Adrenal gland (tissue), 19 donors: ENCODE measurements at places on chromosomes 6 and 20.

DNA sequence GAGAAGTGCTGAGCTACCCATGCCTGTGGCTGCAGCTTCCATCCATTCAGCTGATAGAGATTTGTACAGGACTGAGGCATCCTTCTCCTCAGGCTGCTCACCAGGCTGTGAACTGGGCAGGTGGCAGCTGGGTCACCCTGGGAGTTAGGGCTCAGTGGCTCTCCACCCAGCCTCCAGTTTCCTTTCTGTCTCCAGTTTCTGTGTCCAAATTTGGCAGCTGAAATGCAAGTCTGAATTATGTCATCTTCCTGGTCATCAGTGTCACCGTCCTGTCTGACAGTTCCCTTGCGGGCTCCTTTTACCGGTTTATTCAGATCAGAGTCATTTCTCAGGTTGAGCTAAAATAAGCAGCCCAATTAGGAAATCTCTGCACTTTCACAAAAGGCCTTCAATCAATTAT is 93.3 kb downstream of the EDN1 start:
- no peak for DNase-seq

DNA sequence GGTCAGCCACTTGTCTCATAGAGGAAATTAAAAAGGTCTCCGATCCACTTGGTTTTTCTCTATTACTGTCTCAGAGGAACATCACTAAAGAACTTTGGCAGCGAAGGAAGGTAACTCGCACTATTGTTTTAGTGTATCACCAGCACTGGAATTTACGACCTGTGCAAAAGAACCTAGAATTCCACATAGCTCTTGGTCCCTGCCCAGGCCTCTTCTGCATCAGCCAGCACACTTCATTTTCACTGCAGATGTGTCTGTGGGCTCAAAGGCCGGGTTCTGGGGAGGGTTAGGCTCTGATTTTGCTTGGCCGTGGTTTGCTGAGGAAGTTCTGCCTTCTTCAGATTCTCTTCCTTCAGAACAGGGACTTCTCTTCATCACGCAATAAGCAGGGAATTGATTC is 102.8 kb upstream of the TMEM181 start:
- DNase-seq = no peak

GRCh38 chr6:34688956-34689355 is 7.6 kb downstream of the ILRUN start:
- DNase-seq = no peak

DNA sequence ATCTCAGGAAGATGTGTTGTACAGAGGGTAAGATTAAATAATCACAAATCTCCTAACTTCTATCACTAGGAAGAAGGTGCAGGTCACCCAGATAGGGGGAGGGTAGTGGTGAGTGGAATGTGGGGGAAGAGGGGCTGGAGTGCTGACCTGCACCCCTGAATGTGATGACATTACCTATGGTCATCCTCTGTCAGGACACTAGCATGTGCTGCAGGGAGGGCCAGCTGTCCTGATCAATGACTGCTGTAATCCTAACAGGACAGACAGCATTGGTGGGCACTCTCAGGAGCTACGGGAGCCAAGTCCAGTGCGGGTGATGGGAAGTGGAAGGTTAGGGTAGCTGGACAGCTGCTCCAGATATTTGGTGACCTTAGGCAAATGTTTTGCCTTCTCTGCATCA is 45.2 kb upstream of the CST5 start:
- DNase-seq = no peak

- DNase-seq = no peak
Observed at GRCh38 chr20:52422574-52423336, 231.2 kb upstream of the ZFP64 start.

DNA sequence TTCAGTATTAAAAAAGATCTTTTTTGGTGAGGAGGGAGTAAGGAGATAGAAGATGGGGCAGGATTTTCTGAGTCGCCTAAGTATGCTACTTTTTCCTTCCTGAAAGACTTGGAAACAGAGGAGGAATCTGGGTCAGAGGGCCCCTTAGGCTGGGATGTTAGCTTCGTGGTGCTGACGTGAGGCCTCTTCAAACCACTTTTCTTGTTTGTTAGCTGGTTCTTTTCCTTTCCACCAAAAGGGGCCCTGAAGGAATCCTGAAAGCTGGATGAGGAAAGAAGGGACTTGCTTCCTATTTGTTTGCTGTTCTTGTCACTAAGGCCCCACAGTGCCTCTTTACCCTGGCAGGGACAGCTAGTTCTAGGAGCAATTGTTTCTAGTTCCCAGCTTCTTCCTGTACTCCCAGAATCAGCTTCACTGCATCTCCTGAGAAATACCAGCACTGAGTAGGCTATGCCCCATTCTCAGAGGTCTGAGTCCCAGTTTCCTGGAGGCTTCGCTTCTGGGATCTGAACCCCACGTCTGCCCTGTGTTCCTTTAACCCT is 2.2 kb upstream of the IL20RA start:
- no peak for DNase-seq

GRCh38 chr6:33195304-33196165 is 3.3 kb upstream of the COL11A2 start:
- peak; percentile 69 for DNase-seq

DNA sequence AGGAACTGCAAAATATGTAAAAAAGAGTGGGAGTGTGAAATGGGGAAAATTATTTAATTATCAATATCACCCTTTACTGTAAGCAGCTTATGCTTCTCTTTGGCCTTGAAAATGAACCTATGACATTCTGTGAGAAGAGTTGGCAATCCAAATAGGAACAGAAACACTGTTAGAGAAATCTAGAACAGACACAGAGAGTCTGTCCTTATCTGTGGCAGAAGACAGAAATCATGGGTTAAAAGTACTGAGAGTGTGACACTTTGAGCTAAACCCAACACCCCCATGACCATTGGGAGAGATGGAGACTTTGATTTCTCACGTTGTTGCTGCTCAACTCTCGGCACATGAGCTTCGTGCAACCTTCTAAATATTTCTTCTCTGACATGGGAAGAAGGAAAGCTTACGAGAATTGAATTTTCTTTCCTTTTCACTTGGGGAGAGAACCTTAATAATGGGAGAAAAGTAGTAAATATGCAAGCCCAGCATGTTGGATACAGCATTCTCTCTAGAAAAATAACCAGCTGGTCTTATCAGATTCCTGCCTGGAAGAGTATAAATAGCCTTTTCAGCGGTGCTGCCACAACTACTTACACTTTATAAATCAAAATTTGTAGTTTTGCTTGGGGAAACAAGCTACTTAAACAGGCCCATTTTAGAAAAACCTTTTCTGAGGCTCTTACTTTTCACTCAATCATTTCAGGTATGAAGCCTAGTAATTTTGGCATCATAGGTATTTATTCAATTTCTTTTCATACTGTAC is 49.4 kb upstream of the NOX3 start:
- no peak for DNase-seq

GRCh38 chr6:129767776-129768485 is 58.0 kb upstream of the ARHGAP18 start:
- DNase-seq = no peak
